ENCODE measurements at places on chromosomes 2 and 18. TPM values are rescaled to one million over a fixed set of nuclear protein-coding genes. Genes with fewer than 3 reads are reported as not detected.

The ACTG2 gene
- 16.2 TPM for total RNA-seq

The CRYGC gene
- total RNA-seq, result not detected

The FHOD3 gene
- total RNA-seq, result 20.8 TPM

- DNase-seq, result no peak
- no peaks in the 10 kb centered on the region for H3K36me3 ChIP-seq
- H3K27me3 ChIP-seq, result no peaks in the 10 kb centered on the region
- H3K4me3 ChIP-seq, result no peak overlapping the region
Observed at GRCh38 chr2:133760376-133760775, 192.1 kb upstream of the NCKAP5 start.

- H3K4me3 ChIP-seq, result no peak overlapping the region
- no peaks in the 10 kb centered on the region for H3K36me3 ChIP-seq
- H3K27ac ChIP-seq, result no peak overlapping the region
- no peak for DNase-seq
- no peaks in the 10 kb centered on the region for H3K4me1 ChIP-seq
Observed at GRCh38 chr2:459931-460330, 172.0 kb upstream of the ALKAL2 start.

GRCh38 chr2:2664989-2665833 is 334.1 kb upstream of the MYT1L start:
- H3K36me3 ChIP-seq, result no peaks in the 10 kb centered on the region
- peaks cover 4% of the 10 kb centered on the region for H3K4me1 ChIP-seq
- H3K4me3 ChIP-seq, result no peak overlapping the region
- H3K27ac ChIP-seq, result no peak overlapping the region
- no peaks in the 10 kb centered on the region for H3K27me3 ChIP-seq

The SIX3 gene
- total RNA-seq, result not detected

GRCh38 chr18:29969876-29970275 is 1072.7 kb downstream of the DSC3 start:
- no peaks in the 10 kb centered on the region for H3K4me1 ChIP-seq
- no peak for DNase-seq
- H3K36me3 ChIP-seq, result no peaks in the 10 kb centered on the region
- H3K27ac ChIP-seq, result no peak overlapping the region
- H3K27me3 ChIP-seq, result no peaks in the 10 kb centered on the region
- no peak overlapping the region for H3K4me3 ChIP-seq

- H3K36me3 ChIP-seq, result peaks cover 45% of the 10 kb centered on the region
- H3K27me3 ChIP-seq, result no peaks in the 10 kb centered on the region
- H3K27ac ChIP-seq, result no peak overlapping the region
- no peak overlapping the region for H3K4me3 ChIP-seq
Observed at GRCh38 chr2:113922784-113923183, 32.9 kb downstream of the ACTR3 start.

- peaks cover 12% of the 10 kb centered on the region for H3K4me1 ChIP-seq
- H3K4me3 ChIP-seq, result no peak overlapping the region
- peak; percentile 5 for DNase-seq
- H3K36me3 ChIP-seq, result peaks cover 37% of the 10 kb centered on the region
Observed at GRCh38 chr2:135840601-135841000, 3.6 kb upstream of the LCT start.

GRCh38 chr2:112662704-112663103 is 17.0 kb downstream of the SLC20A1 start:
- no peaks in the 10 kb centered on the region for H3K4me1 ChIP-seq
- no peak overlapping the region for H3K27ac ChIP-seq
- DNase-seq, result no peak
- H3K27me3 ChIP-seq, result no peaks in the 10 kb centered on the region

The MC2R gene
- not detected for total RNA-seq

The RESP18 gene
- total RNA-seq, result not detected

DNA sequence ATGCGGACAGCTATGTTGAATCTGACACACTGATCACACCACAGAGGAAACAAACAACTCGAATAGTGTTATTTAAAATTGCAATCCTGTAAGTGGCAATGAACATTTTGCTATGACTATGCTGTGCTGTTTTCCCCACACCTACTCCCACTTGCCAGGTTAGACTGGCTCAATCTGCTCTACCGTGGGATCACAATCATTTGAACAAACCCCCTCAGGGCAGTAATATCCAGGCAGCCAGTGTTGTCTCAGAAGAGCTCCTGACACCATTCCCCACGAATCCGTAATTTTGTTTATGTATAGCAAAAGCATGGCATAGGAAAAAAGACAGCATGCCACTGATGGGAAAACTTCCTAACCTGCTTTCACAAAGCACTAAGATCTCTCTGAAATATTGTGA is 284.3 kb downstream of the ERBB4 start:
- H3K4me1 ChIP-seq, result no peaks in the 10 kb centered on the region
- H3K27ac ChIP-seq, result no peak overlapping the region

DNA sequence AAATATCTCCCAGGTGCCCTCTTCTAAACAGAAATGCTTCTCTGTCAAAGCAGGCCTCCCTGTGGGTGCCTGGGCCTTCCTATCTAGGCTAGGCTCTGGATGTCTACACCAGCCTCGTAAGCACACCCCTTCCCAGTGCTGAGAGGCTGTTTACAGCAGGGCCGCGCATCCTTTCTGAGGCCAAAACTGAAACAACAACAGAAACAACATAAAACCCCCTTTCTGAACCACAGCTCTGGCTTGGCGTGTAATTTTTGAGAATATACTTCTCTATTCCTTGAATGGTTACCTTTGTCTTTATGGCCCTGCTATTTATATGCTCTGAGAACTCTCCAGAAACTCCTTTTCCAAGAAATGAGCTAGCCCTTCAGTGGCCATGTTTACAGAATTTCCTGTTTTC is 118.4 kb downstream of the BCL2L11 start:
- no peak overlapping the region for H3K4me3 ChIP-seq
- H3K36me3 ChIP-seq, result no peaks in the 10 kb centered on the region
- no peaks in the 10 kb centered on the region for H3K4me1 ChIP-seq
- H3K27me3 ChIP-seq, result no peaks in the 10 kb centered on the region
- no peak overlapping the region for H3K27ac ChIP-seq

DNA sequence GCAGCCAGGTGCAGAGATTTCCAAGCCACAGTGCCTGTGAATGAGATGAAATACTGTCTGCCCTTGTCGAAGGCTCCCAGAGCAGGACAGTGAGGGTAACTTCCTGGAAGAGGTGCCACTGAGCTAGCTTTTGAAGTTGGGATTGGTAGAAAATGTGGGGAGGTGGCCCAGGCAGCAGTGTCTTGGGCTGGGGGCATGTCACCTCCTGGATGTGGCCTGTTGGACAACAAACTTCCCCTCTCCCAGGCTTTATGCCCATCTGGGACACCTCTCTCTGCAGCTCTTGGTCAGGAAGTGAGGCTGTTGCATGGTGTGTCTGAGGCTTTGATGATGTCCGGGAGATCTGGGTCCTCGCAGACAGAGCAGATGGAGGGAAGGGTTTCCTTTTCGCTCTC is 151.4 kb downstream of the DYSF start:
- no peaks in the 10 kb centered on the region for H3K27me3 ChIP-seq
- H3K4me3 ChIP-seq, result no peak overlapping the region
- no peak overlapping the region for H3K27ac ChIP-seq
- peaks cover 30% of the 10 kb centered on the region for H3K4me1 ChIP-seq

The CHRNA1 gene
- total RNA-seq, result not detected

GRCh38 chr2:78908973-78909372 is 116.5 kb upstream of the REG3G start:
- H3K27me3 ChIP-seq, result no peaks in the 10 kb centered on the region
- no peak for DNase-seq

GRCh38 chr2:156129227-156129626 is 203.3 kb downstream of the NR4A2 start:
- H3K36me3 ChIP-seq, result no peaks in the 10 kb centered on the region
- no peaks in the 10 kb centered on the region for H3K4me1 ChIP-seq
- no peaks in the 10 kb centered on the region for H3K27me3 ChIP-seq
- H3K27ac ChIP-seq, result no peak overlapping the region
- DNase-seq, result no peak

- DNase-seq, result no peak
- peaks cover 7% of the 10 kb centered on the region for H3K4me1 ChIP-seq
- H3K36me3 ChIP-seq, result no peaks in the 10 kb centered on the region
- H3K27ac ChIP-seq, result no peak overlapping the region
- H3K4me3 ChIP-seq, result no peak overlapping the region
Observed at GRCh38 chr2:7020468-7020867, 103.3 kb downstream of the RNF144A start.

The NABP1 gene
- 19.2 TPM for total RNA-seq

- no peak overlapping the region for H3K27ac ChIP-seq
- DNase-seq, result no peak
- no peaks in the 10 kb centered on the region for H3K36me3 ChIP-seq
Observed at GRCh38 chr2:203605302-203605701, 70.2 kb upstream of the RAPH1 start.

DNA sequence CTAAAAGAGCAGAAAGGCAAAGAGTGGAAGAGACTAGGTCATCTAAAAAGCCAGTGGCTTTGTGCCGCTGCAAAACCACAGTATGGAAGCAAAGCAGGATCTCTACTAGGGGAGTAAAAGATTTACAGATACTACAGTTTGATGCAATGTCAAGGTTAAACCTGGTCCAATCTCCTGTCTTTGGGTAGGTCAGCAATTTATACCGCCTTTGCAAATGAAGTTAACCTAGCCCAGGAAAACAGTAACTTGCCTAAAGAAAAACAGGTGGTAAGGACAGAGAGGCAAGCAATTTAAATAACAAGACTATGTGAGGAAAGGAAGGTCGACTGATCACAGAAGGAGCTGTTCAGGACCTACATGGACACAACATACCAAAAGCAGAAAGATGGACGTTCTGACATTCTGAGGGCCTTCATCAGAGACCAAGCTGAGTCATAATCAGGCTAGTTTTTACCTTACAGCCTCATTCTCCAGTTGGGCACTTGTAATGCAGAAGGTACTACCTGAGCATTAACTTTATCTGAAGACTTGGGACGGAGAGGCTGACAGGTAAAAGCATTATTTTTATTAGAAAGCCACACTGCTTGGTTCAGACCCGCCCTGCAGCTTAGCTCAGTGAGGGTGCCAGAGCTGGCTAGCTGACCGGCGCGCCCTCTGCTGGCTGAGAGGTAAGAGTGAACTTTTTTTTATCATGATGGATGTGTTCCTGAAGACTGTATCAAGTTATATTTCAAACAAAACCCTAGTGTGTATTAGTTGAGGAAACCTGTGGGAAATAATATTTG is 15.9 kb downstream of the CDKL4 start:
- H3K4me3 ChIP-seq, result no peak overlapping the region
- no peak overlapping the region for H3K27ac ChIP-seq
- peak; percentile 41 for DNase-seq
- H3K4me1 ChIP-seq, result peaks cover 29% of the 10 kb centered on the region
- H3K27me3 ChIP-seq, result no peaks in the 10 kb centered on the region

DNA sequence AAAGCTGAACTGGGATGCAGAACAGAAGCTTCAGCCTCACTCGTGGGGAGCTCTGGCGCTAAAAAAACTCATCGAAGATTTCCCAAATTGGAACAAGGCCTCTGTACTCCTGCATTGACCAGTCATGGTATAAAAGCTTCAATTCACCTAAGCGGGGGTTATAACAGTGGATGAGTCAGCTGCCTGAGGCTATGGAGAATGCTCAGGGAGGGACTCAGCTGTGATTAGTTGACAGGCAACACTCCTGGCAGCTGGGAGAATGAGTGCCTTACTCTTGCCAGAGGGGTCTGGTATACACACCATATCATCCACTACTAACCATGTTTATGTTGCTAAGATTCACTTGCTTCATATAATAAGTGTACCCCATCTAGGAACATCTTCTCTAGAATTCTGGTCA is 350.6 kb upstream of the VRK2 start:
- no peak for DNase-seq
- H3K36me3 ChIP-seq, result no peaks in the 10 kb centered on the region
- no peak overlapping the region for H3K4me3 ChIP-seq
- no peaks in the 10 kb centered on the region for H3K4me1 ChIP-seq
- no peaks in the 10 kb centered on the region for H3K27me3 ChIP-seq

DNA sequence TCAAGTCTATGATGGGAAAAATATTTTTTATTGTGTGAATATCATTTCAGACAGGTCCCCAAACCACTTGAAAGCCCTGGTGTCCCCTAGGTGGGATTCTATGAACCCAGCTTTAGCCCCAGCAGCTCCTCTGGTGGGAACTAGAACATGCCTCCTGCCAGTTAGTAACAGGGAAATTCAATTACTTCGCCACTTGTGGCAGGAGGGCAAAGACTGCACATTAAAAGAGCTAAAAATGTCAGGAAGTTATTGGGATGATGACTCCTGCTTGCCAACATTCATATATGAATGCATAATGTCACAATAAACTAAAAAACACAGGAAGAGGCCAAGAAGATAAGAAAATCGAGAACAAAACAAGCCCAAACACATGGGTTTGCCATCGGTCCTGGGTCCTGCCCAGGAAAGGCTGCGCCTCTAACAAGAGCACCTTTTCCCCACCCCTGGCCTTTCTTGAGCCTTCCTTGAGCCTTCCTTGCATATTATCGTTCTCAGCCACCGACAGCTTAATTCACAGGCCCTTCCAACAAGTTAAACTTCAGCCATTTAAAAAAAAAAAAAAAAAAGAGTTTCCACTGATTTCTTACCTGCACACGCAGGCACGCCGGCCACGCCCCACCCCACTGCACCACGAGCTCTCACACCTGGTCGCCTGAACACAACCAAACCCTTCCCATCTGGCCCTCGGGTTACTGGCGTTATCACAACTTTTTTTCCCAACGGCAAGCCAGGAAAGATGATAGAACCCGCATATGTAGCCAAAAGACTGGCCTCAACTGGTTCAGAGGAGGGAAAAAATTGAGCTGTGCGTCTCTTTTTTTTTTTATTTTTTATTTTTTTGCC is 23.4 kb downstream of the BCL11A start:
- no peak for DNase-seq
- no peak overlapping the region for H3K4me3 ChIP-seq
- H3K36me3 ChIP-seq, result no peaks in the 10 kb centered on the region
- H3K4me1 ChIP-seq, result no peaks in the 10 kb centered on the region
- H3K27me3 ChIP-seq, result peaks cover 59% of the 10 kb centered on the region

DNA sequence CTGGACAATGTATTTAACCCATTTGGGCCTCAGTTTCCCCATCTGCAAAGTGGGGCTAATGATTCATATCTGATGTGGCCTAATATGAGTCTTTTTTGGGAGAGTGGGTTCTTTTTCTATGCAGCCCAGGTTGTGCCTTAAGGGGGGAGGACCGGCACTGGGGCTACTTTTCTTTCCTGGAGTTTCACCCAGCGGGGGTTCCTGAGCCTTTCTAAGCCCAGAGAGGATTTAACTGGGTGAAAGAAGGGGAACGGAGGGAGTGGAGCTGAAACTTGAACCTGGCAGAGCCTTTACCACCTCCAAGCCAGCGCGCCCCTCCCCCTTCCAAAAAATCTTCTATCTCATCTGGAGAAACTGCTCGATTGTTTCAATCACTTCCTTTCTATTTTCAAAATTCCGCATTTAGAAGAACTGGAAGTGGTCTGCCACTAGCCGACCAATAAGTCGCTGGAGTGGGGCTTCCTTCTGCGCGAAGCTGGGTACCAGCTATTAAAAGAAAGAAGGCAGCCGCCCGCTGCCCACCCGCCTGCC is 205.0 kb upstream of the SMAD2 start:
- H3K27me3 ChIP-seq, result no peaks in the 10 kb centered on the region
- peak overlapping the region; percentile 62 for H3K4me3 ChIP-seq
- DNase-seq, result no peak
- H3K36me3 ChIP-seq, result no peaks in the 10 kb centered on the region

GRCh38 chr2:29033172-29033571 is 41.2 kb downstream of the PCARE start:
- no peaks in the 10 kb centered on the region for H3K36me3 ChIP-seq
- H3K4me1 ChIP-seq, result no peaks in the 10 kb centered on the region
- no peak overlapping the region for H3K27ac ChIP-seq
- H3K27me3 ChIP-seq, result no peaks in the 10 kb centered on the region
- DNase-seq, result no peak
